ENCODE measurements at places on chromosomes 3 and 15.

DNA sequence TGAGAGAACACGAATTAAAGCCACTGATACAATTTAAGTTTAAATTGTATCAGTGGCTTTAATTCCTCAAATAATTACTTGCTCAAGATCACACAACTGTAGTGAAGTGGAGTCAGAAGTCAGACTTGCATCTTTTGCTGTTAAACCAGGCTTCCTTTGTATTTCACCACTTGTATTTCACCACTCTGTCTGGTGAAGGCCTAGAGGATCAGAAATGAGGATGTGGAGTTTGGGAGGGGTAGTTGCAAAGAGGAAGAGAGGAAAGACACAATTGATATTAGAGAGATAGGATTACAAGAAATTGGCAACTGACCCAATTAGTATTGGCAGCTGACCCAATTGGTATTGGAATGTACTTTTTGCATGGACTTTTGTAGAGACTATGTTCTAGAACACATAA, 288.1 kb upstream of the GPR149 start:
- DNase-seq = no peak

GRCh38 chr3:72101494-72101893, 316.5 kb upstream of the PROK2 start:
- DNase-seq = no peak

GRCh38 chr3:64924961-64925360, 237.2 kb upstream of the ADAMTS9 start:
- DNase-seq = no peak

DNA sequence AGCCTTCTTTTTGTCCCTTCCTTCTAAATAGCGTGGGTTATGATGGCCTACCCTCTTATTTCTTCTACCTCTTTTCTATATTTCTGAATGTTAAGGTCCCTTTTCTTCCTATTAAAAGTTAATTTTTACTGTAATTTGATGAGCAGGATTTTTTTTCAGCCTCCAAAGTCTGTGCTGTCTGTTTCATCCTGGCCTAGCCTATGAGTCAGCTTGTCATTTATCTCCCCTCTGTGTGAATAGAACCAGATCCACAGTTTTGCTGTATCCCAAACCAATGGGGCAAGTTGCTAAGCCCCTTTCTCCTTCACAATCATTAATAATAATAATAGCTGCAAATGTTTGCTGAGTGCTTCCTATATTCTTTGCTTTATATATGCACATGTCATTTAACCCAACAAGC, 18.1 kb upstream of the C3orf38 start:
- no peak for DNase-seq

DNA sequence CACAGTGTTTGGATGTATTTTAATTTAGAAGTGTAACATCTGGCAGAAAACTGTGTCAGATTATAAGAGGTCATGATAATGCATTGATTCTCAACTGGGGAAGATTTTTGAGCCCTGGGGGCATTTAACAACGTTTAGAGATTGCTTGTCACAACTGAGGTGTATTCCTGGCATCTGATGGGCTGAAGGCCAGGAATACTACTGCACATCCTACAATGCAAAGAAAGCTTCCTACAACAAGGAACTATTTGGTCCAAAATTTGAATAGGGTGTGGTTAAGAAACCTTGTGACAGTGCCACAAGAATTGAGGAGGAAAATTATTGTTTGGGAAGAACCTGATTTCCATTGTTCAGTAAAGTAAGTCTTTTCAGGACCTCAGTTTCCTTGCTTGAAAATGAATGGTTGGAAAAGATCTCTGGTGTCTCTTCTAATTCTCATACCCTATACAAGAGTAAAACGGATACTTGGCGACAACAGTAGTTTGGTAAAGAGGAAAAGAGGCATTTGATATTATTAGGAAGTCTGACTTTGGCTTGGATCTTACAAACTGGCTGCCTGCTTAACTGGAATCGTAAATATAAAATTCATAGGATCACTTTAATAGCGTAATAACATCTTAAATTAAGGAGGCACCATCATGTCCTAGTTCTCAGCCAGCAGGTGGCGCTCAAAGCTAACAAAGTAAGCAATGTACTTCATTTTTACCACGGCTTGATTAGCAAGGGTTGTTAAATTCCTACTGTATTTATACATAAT, 4.3 kb downstream of the DAZL start:
- peak; percentile 80 for DNase-seq

GRCh38 chr15:26891448-26892181, 24.8 kb downstream of the GABRA5 start:
- no peak for DNase-seq

DNA sequence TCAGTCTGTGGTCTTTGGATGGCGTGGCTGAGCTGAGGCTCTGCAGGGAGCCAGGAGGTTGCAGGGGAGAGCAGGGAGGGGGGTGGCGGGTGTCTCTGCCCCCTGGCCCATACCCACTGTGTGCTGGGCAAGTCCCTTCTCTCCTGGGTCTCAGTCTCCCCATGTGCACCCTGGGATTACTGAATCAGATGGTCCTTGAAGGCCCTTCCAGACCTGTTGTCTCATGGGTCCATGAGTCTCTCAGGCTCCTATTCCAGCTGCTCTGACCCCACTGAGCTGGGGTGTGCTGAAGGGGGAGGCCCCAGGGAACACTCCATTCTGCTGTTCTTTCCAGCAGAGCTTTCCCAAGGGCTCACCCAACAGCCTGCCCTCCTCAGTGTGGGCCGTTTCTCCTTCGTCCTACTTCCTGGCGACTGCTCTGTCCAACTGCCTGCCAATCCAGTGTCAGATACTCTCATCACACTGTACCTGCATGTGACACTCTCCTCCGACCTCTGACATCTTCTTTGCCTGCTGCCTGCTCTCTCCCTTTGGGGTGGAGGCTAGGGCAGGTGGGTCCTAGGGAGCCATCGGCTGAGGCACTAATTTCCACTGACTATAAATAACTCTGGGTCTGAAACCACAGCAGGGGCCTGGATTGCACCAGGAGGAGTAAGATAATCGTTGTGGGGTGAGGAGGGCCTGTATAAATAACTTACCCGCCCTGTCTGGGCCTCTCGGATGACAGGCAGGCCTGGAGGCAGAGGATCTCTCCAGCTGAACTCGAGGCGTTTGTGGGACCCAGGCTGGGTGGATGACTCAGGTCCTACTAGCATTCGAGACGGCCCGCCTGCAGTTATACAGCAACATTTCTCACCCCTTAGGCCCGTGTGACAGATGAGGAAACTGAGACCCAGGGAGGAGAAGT, 67.1 kb downstream of the ATP2B2 start:
- DNase-seq = no peak

DNA sequence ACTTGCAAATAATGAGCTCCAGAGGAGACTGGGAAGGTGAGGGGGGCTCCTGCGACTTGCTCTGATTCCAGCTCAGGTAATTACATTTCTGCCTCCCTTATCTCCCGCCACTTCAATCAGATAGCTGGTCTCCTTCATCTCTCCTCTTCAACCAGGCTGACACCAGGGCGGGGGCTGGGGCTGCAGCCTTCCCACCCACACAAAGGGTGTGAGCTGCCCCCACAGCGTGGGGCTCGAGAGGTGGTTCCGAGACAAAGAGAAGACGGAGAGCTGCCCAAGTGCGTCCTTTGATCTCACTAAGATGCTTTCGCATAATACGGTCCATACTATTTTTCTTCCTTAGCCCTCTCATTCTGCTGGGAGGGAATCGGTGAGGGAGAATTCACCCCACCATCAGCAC, 139.7 kb downstream of the NSMCE3 start:
- DNase-seq = no peak

- DNase-seq = no peak
Observed at GRCh38 chr3:48571938-48572337, 8.4 kb upstream of the UCN2 start.

GRCh38 chr15:29917600-29918597, 95.6 kb upstream of the TJP1 start:
- no peak for DNase-seq

DNA sequence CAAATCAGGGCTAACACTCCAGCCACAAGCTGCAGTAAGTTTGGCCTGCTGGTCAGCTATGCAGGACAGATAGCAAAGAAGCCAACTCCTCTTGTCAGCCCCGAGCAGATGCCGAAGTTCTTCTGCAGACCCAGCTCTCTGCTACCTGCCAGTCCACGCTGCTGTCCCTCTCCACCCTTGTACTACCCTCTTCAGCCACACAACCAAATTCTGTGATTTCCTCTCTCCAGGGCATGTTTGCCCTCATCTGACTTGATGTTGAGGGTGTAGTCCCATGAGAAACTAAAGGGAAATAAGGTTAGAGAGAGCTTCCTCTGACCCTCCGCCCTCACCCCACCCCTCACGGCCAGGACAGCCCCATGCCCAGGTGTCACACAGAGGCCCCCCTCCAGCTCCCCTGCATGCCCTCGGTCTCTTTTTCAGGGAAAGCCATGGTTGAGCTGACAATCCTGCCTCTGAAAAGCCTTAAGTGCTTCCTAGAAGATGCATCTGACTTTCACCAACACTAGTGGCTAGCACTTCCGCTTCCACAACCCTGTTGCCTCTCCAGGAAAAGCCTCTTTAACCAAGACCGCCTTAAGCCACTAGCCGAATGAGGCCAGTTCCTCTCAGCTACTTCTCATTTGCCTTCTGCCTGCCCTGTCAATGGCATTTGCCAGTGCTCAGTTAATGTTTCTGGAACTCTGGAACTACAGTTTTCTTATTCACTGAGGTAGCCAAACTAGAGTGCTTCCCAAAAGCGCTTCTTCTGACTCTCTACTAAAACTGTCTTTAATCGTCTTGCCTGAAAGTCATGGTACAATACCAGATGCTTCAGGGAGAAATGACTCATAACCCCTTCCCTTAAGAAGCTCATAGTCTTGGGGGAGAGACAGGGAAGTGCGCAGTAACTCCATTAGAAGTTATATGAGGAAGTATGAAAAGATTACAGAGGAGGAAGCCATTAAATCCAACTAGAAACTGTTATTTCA, 300.4 kb upstream of the STT3B start:
- no peak for DNase-seq

DNA sequence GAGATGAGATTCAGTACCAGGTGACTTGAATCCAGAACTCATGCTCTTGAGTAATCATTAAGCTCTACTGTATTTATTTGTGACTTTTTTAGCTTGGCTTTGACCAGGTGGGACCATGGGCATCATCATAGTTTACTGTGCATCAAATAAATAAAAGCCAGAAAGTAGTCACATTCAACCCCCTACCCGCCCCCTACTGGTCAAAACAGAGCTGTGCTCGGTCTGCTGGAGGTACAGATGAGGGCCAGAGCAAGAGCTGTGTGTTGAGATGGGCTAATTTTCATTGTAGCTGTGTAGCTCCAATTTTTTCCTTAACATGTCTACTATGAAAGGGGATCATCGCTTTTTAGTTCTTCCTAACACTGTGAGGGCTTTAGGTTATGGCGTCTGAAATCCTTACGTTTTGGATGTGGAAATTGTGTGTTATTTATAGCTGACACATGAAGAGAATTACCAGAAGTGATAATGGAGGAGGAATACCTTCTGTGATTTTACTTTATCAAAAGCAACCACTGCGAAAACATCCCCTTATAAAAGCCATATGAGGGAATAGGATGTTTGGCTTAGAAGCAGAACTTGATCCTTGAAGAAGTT, 375.1 kb downstream of the PTPRG start:
- no peak for DNase-seq

DNA sequence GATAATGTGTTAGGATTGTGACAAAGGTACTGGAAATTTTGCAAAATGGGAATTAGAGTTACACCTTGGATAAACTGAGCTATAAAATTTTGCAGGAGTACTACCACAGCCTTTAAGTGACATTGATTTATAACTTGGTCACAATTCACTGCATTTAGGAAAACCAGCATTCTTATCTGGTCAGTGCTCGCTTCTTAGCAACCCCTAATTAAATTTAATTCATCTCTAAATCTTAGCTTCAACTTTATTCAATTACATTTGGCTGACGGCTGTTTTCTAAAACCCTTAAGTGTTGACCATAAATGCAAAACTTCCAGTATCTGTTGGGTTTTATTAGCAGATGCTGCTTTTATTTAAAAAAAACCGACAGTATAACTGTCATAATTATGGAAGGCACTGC, 31.3 kb downstream of the TFRC start:
- DNase-seq = no peak

GRCh38 chr15:87374339-87374738, 882.2 kb downstream of the NTRK3 start:
- no peak for DNase-seq

DNA sequence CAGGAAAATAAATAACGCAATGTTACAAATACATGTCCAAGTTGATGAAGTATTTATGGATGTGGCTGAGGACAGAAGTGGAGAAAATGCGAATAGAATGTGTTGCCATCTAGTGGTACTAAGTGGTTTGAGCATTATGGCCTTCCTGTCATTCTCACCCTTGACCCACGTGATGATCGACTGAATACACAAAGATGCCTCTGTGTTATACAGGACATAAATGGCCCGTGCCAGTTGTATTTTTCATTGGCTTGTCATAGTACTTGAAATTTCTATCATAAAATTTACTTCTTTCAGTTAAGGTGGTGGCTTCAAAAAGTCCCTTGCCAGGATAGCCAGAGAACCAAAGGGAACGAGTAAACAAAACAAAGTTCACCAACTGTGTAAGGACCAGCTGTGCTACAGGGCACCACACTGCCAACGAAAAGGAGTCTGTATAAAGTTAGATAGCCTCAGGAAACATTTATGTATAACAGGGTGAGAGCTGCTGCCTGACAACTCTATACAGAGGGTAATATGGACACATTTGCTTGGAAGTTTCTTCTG, 103.7 kb downstream of the MYH15 start:
- DNase-seq = no peak

DNA sequence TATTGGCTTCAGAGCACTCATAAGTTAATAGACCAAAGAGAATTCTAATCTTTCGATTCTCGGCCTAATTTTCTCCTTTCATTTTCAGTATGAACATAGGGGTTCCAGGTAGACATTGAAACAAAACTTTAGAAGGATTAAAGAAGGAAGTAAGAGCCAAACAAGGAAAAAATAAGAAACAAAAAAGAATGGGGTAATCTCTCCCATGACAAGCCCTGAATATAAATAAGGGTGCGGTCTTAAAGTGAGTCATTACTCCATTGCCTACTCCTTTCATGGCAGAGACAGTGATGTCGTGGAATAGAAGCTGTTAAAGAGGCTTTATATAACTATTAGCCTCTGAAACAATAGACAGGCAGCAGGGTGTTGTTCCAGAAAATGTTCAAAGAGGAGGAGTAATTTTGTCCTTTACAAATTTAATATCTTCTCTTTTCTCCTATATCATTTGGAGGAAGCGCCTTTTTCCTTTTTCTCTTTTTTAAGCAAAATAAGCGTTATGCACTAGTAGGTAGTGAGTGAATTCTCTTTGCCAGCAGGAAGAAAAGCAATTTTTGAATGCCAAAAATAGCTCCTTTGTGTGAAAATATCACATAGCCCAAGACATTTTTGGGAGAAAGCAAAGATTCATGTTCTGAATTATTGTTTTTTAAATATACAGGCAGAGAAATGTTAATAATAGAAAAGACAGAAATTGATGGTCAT, 607.9 kb upstream of the KCNMB2 start:
- no peak for DNase-seq

All from stimulated activated CD8-positive, alpha-beta memory T cell treated with anti-CD3 and anti-CD28 coated beads, Interleukin-15, amount 100 ng/mL, for 1 hour (primary cell).